ENCODE measurements at places on chromosomes 7 and 10.

GRCh38 chr7:1925349-1925748 is 255.3 kb downstream of the ELFN1 start:
- DNase-seq, result no peak

- DNase-seq, result peak; percentile 50
Measured at GRCh38 chr7:117873310-117874190, at the start of gene CTTNBP2. Gene CTTNBP2, minus strand, starts transcription at chr7:117873441. Its CDS starts 26 bp downstream, at chr7:117873415.

DNA sequence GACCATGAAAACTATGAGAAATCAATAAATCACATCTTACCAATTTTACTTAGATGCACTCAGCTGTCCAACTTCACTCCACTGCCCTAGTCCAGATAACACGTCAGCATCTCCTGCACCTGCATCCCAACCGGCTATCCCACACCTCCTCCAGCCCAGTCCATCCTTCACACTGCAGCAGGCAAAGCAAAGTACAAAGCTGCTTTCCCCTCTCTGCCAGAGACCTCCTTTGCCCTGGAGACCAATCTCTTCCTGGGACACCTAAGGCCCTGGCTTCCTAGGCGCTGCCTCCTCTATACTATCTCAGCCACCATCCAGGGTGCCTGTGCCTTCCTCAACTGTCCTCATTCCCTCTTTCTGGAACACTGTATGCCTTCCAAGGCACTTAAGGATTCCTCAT is 90.3 kb upstream of the DDC start:
- DNase-seq, result no peak

- DNase-seq, result no peak
Measured at GRCh38 chr7:127870231-127870907, 160.9 kb downstream of the LRRC4 start.

GRCh38 chr7:45384499-45384898 is 189.7 kb upstream of the ADCY1 start:
- DNase-seq, result no peak

DNA sequence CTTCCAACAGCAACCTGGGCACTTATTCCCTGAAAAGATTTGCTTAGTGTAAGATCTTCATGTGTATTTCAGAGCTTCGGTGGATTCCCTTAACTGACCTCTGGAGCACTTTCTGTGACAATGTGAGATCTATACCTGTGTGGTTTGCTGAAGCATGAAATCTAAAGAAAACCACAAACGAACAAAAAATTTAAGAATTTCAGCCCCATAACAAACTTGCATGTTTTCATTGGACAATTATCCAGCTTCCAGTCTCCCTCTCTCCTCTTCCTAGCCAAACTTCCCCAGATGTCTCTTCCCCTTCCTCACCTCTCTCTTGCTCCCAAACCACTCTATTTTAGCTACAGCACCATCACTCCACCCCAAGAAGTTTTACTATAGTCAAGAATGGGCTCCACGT is 279.9 kb upstream of the SORCS1 start:
- DNase-seq, result no peak

DNA sequence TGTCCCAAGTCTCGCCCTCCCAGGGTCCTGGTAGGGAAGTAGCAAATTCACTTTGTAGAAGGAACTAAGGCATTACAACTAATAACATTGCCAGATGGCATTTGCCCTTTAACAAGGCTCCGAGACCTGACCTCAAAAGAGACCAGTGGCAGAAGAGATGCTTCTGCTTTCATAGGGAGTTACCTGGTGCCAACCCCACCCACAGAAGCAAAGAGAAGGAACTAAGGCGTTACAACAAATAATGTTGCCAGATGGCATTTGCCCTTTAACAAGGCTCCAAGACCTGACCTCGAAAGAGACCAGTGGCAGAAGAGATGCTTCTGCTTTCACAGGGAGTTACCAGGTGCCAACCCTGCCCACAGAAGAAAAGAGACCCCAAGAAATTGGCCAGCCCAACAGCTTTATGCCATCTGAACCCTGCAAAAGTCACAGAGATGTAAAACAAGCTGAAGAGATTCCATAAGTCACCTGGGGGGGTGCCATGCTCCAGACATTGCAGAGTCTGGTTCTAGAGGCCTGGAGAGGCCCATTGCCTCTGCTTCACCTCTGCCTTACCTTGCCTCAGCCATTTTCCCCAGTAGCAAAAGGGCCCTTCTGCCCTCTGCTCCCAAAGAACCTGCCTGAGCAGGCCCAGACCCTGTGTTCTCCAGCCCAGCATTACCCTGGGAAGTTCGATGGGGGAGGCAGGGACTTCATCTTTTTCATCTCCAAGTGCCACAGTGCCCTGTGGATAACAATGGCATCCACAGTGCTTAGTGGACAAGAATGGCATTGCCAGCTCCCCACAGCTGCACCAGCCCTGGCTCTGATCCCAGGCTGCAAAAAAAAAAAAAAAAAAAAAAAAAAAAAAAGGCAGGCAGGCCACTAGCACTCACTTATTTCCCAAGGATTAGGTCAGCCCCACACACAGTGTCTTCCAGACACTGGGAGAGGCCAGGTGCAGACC is 179.5 kb upstream of the PLXNA4 start:
- peak; percentile 60 for DNase-seq

GRCh38 chr7:124754576-124755268 is 10.9 kb downstream of the GPR37 start:
- DNase-seq, result no peak

DNA sequence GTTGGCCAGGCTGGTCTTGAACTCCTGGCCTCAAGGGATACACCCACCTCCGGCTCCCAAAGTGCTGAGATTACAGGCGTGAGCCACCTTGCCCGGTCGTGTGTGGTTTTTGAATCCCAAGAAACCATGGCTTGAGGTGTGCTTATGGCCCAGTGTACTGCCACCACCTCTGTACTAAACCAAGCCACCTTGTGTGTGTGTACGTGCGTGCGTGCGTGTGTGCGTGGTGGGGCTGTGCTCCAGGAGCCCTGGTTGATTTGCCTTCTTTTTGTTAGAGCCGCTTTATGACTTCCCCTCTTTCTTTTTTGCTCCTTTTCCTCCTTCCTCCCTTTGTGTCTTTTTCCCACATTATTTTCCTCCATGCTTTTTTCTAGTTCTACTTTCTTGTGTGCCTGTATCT is 121.4 kb downstream of the CAMK1D start:
- no peak for DNase-seq

- no peak for DNase-seq
Measured at GRCh38 chr7:54827734-54828133, 68.7 kb upstream of the SEC61G start.

DNA sequence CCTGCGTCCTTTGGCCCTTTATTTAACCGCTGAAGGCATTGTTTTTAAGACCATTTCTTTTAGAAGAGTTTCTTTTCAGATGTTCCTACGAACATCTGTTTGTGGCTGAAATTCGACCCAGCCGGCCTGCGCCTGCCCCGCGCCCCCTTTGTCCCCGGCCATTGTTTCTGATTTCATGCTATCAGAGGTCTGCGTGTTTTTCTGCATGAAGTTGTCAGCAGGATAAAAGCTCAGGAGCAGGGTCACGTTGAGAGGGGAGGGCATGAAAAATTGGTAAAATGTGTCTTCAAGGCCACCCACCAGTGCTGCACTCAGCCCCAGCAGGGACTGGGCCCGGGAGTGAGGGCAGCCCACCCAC is 43.1 kb downstream of the NKX6-2 start:
- DNase-seq, result no peak

GRCh38 chr10:114943000-114943399 is 5.0 kb downstream of the TRUB1 start:
- no peak for DNase-seq

DNA sequence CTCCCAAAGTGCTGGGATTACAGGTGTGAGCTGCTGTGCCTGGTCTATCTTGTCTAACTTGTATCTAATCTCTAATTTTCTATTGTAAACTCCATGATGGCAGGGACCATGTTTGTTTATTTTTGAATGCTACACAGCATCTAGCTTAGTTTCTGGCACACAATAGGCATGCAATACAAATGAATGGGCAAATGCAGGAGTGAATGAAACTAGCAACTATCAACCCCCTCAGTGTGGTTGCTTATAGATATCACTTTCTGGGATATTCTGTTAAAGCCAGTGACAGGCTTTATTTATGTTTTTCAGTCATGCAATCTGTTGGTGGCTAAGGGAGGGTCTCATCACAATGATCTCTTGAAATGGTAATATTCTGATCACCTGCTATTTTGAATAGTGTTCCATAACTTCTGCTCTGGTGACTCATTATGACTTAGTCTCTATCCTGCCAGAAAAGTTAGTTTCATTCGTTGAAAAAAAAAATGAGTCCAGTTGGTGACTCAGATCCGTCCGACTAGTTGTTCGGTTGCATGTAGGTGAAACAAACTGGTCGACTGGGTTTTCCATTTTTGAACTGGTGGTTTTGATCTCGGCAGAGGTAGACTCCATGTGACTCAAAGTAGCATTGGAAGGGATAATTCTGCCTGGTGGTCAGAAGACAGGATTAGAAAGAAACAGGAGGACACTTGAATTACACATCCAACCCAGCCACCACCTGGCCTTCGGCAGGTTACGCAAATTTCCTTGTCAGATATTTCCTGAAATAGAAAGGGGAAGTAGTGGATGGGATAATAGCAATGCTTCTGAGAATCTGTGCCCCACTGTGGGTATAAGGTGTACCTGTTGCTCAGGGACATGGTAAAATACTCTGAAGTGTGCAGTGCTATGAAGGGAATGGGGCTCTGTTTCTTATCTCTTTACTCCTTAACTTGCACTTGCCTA is 76.8 kb downstream of the GATA3 start:
- DNase-seq, result no peak

DNA sequence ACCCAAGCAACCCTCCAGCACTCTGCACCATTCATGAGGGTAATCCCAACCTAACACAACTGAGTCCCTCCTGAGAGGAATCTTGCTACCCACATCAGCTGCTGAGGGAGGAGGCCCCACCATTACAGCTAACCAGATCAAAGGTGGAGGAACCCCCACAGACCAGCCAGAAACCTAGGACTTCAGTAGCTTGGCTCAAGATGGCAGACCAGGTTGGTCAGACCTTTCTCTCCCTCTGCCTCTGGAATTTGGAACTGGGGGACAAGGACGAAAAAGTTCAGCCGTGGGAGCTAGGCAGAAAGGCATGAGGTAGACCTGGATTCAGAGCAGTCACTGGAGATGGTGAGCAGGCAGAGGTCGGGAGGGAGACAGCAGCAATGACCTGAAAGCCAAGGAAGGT is 101.3 kb upstream of the CACUL1 start:
- DNase-seq, result no peak

DNA sequence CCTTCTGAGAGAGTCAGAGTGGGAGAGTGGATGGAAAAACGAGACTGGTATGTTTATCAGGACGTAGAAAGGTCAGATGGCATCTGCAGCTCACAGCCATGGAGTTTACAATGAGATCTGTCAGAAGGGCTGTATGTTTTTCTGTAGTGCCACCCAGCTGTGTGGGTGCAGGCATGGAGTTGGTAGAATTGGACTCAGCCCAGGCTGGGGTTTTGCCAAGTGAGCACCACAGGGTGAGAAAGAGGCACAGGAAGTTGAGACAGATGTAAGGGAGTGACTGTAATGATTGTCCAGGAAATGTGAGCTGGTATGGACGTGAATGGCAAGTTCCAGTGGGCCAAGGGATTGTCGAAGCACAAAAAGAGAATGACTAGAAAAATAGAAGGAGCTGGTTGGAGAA is 9.1 kb upstream of the ZYX start:
- DNase-seq, result peak; percentile 31

Data from nucleus accumbens (tissue), 56 donors.